Memory B cell (primary cell): ENCODE measurements at places on chromosomes 16 and 17.
A peak's percentile ranks its signal among the peaks of the same experiment; 100 is the strongest.

GRCh38 chr17:20216154-20216815, 207.1 kb downstream of the SPECC1 start:
- peaks cover 3% of the 10 kb centered on the region for H3K36me3 ChIP-seq
- no peaks in the 10 kb centered on the region for H3K27me3 ChIP-seq
- no peak for DNase-seq
- H3K4me3 ChIP-seq: no peak overlapping the region

DNA sequence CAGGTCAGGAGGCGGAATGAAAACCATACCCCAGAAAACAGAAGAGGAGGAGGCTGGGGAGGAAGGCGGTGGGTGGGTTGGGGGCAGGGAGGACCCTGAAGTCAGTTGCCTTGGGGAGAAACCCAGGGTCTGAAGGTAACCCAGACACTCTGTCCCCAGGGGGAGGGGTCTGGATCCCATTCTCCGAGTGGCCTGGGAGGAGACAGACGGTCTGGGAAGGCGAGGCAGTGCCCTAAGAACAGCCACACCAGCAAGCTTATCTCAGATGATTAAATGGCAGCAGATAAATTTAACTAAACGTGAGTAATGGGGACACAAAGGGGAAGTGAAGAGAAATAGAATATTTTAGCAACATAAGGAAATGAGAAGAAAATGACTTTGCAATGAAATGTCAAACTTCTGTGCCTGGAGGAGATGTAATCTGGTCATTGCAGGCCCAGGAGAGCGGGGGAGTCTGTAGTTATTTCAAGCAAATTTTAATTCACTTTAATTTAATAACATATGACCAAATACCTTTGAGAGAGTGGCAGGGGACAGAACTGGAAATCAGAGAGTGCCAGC, 21.4 kb upstream of the ZFP90 start:
- peaks cover 11% of the 10 kb centered on the region for H3K4me1 ChIP-seq
- H3K4me3 ChIP-seq: no peak overlapping the region
- no peaks in the 10 kb centered on the region for H3K27me3 ChIP-seq
- H3K36me3 ChIP-seq: no peaks in the 10 kb centered on the region
- DNase-seq: no peak
- peak overlapping the region; percentile 0 for H3K27ac ChIP-seq

- DNase-seq: no peak
- H3K4me1 ChIP-seq: no peaks in the 10 kb centered on the region
- no peak overlapping the region for H3K27ac ChIP-seq
Measured at GRCh38 chr17:76368545-76368944, 14.8 kb upstream of the PRPSAP1 start.

DNA sequence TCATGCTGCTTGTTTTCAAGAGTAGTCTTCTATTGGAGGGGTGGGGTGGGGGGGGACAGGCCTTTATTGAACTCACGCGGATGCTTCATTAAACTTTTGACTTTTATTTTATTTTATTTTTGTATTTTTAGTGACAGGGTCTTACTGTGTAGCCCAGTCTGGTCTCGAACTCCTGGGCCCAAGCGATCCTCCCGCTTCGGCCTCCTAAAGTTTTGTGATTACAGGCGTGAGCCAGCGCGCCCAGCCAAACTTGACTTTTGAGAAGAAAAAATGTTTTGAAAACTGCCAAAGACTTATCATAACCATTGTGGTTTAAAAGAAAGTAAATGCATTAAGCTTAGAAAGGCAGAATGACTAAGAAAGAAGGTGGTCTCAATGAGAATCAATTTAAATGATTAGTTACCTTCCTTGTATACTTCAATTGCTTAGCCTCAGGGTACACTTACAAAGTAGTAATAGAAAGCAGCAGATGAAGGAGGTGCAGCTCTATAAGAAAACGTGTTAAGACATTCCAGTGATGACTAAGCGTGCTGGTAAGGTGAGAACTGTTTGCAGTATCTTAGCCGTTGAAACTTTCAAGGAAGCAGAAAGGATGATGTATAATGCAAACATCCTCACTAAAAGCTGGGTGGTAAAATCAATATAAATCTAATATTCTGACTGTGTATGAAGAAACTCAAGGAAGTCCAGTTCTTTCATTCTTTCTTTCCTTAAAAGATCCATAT, 1.2 kb downstream of the AP2B1 start:
- DNase-seq: no peak
- H3K36me3 ChIP-seq: peaks cover 3% of the 10 kb centered on the region
- peaks cover 23% of the 10 kb centered on the region for H3K4me1 ChIP-seq
- peak overlapping the region; percentile 97 for H3K4me3 ChIP-seq
- H3K27ac ChIP-seq: peak overlapping the region; percentile 99

GRCh38 chr17:56119191-56119590, 34.1 kb upstream of the ANKFN1 start:
- no peaks in the 10 kb centered on the region for H3K4me1 ChIP-seq
- H3K27me3 ChIP-seq: peaks cover 3% of the 10 kb centered on the region
- no peak overlapping the region for H3K27ac ChIP-seq
- no peak overlapping the region for H3K4me3 ChIP-seq
- DNase-seq: no peak

- H3K27ac ChIP-seq: no peak overlapping the region
- H3K4me1 ChIP-seq: peaks cover 11% of the 10 kb centered on the region
- DNase-seq: no peak
Measured at GRCh38 chr16:71610447-71610846, 15.5 kb upstream of the MARVELD3 start.

- H3K4me1 ChIP-seq: peaks cover 23% of the 10 kb centered on the region
- H3K36me3 ChIP-seq: peaks cover under 1% of the 10 kb centered on the region
- H3K27ac ChIP-seq: peak overlapping the region; percentile 87
- no peak for DNase-seq
- no peaks in the 10 kb centered on the region for H3K27me3 ChIP-seq
Measured at GRCh38 chr16:89491238-89491869, 993 bp upstream of the ANKRD11 start.

- H3K4me3 ChIP-seq: peak overlapping the region; percentile 86
- DNase-seq: peak; percentile 95
- H3K36me3 ChIP-seq: peaks cover 7% of the 10 kb centered on the region
- peak overlapping the region; percentile 95 for H3K27ac ChIP-seq
- H3K27me3 ChIP-seq: no peaks in the 10 kb centered on the region
Measured at GRCh38 chr17:81871387-81872230, 472 bp upstream of the ARHGDIA start.

DNA sequence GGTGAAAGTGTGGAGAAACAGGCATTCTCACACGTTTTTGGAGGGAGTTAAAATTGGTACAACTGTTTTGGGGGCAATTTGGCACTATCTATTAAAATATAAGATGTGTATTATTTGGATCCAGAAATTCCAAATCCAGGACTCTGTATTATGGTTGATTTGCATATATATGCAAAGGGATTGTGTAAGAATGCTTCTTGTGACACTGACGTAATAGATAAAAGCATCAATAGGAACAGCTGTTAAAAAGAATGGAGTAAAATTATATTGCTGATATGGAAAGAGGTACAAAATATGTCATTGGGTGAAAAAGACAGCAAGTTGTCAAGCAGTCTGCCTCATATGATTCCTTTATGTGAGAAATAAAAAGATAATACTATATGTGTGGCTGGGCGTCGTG, 17.3 kb downstream of the FA2H start:
- peaks cover 4% of the 10 kb centered on the region for H3K36me3 ChIP-seq
- H3K27me3 ChIP-seq: no peaks in the 10 kb centered on the region
- no peak for DNase-seq
- H3K4me1 ChIP-seq: no peaks in the 10 kb centered on the region
- no peak overlapping the region for H3K27ac ChIP-seq

DNA sequence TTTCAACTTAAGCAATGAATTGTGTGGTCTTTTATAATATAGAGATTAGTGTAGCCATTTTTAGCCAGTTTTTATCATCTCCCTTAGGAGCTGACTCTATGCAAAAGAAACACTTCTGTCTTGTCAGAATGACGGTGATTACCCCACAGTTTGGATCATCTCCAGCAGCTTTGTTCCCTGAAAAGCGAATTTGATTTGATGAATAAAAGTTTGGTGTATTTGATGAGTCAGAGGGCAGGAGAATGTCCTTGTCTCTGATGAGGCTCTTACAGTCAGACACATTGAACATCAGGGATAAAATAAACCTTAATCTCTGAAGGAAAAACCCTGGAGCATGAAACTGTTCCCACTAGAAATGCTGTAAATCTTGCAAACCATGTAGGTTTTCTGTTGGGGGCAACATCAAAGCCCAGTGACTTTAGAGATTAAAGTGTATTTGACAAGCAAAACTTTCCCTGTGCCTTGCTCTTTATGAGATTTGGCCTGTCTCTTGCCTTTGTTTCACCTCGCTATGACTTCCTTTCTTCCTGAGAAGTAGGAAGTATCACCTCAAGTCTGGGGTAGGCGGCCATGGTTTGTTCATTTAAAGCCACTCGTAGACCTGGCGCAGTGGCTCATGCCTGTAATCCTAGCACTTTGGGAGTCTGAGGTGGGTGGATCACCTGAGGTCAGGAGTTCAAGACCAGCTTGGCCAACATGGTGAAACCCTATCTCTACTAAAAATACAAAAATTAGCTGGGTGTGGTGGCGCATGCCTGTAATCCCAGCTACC, 209.3 kb downstream of the FTO start:
- H3K27me3 ChIP-seq: no peaks in the 10 kb centered on the region
- no peak overlapping the region for H3K4me3 ChIP-seq
- H3K36me3 ChIP-seq: peaks cover 6% of the 10 kb centered on the region

DNA sequence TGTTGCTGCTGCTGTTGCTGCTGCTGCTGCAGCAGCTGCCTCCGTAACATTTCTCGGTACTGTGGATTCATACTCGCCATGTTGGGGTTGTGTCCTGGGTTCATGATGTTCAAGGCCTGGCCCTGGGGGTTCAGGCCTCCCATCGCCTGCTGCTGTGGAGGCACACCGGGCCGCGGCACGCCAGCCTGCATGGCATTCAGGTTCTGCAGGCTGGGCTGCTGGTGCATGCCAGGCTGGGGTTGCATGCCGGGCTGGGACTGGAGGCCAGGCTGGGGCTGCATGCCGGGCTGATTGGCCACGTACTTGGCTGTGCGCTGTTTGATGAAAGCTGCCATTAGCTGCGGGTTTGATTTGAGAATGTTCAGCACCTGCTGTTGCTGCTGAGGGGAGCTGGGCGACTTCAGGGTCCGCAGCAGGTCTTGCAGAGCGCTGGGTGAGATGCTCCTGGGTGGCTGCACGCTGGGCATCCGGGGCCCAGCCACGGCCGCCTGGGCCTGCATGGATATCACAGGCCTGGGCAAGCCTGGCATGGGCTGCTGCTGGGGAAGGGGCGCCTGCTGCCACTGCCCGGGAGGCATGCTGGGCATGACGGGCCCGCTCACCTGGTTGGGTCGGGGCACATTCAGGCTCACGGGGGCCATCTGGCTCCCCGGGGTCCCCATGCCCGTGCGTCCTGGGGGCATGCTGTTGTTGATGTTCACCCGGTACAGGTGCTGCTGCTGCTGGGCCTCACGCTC, 11.3 kb upstream of the TRAP1 start:
- H3K4me3 ChIP-seq: no peak overlapping the region
- peaks cover 5% of the 10 kb centered on the region for H3K4me1 ChIP-seq
- DNase-seq: no peak
- H3K27ac ChIP-seq: no peak overlapping the region

DNA sequence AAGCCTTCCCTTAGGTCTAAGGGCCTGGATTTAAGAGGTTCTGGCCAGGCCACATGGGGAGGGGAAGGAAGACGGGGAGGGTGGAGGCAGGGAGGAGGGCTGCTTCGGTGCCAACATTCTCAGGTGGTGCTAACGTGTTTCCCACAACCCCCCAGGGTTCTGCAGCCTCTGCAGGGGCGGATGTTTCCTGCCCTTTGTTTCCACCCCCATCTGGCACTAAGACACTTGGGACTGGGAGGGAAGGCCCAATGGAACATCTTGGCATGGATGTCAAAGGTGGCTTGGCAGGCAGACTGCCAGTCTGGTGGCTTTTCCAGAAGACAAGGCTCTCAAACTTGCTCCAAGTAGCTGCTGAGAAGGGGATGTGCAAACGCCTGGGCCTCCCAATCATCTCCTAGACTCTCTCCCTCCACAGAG, 12.7 kb downstream of the HIC1 start:
- no peaks in the 10 kb centered on the region for H3K27me3 ChIP-seq
- peaks cover 39% of the 10 kb centered on the region for H3K4me1 ChIP-seq
- no peak overlapping the region for H3K4me3 ChIP-seq
- no peak for DNase-seq

- no peak overlapping the region for H3K4me3 ChIP-seq
- peak overlapping the region; percentile 82 for H3K27ac ChIP-seq
- H3K4me1 ChIP-seq: peaks cover 29% of the 10 kb centered on the region
- no peaks in the 10 kb centered on the region for H3K27me3 ChIP-seq
- no peak for DNase-seq
Measured at GRCh38 chr17:2705263-2705662, 6.3 kb downstream of the CLUH start.

GRCh38 chr17:6568184-6568758, 11.9 kb upstream of the PITPNM3 start:
- H3K27ac ChIP-seq: no peak overlapping the region
- no peak overlapping the region for H3K4me3 ChIP-seq
- no peak for DNase-seq
- H3K4me1 ChIP-seq: no peaks in the 10 kb centered on the region

DNA sequence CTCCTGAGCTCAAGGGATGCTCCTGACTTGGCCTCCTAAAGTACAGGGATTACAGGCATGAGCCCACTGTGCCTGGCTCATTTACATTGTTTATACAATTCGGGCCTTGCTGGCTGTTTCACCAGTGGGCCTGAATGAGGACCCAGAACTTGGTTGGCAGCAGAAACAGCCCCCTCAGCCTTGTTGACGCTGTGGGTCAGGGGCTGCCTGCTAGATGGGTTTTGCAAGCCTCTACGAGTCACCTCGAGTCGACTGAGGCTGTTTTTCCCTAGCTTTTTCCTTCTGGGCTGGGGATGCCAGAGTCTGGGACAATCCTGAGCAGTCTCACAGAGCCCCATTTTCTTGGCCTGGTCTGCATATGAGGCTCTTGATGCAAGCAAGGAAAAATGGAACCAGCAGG, 16.1 kb downstream of the PPL start:
- no peak overlapping the region for H3K27ac ChIP-seq
- DNase-seq: no peak
- no peak overlapping the region for H3K4me3 ChIP-seq
- H3K36me3 ChIP-seq: no peaks in the 10 kb centered on the region
- H3K4me1 ChIP-seq: no peaks in the 10 kb centered on the region

- H3K4me1 ChIP-seq: peaks cover 4% of the 10 kb centered on the region
- no peak overlapping the region for H3K27ac ChIP-seq
- H3K36me3 ChIP-seq: peaks cover 18% of the 10 kb centered on the region
- H3K27me3 ChIP-seq: no peaks in the 10 kb centered on the region
Measured at GRCh38 chr17:73066148-73066884, 26.2 kb downstream of the SLC39A11 start.

DNA sequence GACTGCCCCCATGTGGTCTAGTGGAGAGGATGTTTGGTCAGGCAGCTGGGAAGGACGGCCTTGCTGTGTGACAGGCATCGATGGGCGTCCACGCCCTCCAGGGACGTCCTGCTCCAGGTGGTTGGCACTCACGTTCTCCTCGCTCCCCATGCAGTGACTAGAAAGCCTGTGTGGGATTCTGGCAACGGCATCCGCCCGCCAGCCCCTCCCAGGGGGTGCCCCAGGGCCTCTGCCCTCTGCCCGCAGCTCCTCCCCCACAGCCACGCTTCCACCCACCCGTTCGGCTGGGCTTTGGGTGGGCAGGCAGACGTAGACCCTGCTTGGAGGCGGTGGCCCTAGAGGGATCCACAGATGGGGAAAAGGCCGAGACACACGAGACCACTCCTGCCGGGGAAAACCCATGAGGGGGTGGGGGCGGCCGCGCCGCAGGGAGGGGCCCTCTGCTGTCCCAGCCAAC, 4.7 kb upstream of the IL17C start:
- peak overlapping the region; percentile 20 for H3K27ac ChIP-seq
- H3K36me3 ChIP-seq: peaks cover 2% of the 10 kb centered on the region
- H3K4me3 ChIP-seq: peak overlapping the region; percentile 84
- DNase-seq: peak; percentile 50
